ENCODE measurements at places on chromosomes 11 and 22.
A peak's percentile ranks its signal among the peaks of the same experiment; 100 is the strongest.

DNA sequence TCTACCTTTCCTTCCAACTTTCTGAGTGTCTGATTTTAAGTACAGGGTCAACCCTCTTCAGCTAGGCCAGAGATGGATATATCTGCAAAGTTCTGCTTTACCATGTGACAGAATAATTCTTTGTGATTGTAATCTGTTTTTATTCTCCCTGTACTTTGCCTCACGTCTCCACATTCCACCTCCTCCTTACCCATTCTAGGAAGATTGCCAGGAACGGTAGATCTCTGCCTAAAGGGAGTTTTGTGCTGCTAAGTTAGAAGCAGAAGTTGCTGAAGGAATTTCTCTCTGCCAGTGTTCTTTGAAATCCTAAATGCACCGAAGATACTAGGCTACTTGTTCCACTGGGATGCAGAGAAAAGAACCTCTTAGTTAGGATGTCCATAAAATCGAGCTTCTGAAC is 20.7 kb upstream of the FAM181B start:
- DNase-seq, result no peak

DNA sequence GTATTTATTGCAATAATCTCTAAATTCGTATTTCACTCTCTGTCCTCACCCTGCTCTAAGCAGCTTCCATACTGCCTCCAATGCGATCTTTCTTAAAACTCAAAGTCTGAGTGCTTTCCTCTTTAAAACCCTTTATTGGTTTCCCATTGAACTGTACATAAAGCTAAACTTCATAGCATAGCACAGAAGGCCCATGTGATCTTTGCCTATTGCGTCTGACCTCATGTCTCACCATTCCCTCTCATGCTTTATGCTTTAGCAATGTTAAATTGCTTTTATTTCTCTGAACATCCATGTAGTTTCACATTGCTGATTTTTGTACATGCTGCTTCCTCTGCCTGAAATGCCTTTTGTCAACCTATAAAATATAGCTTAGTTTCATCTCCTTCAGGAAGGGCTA is 28.4 kb downstream of the ZDHHC13 start:
- no peak for DNase-seq

GRCh38 chr11:108518581-108518980 is 20.4 kb upstream of the POGLUT3 start:
- no peak for DNase-seq

GRCh38 chr11:46979358-46979757 is 42.8 kb downstream of the CSTPP1 start:
- no peak for DNase-seq

DNA sequence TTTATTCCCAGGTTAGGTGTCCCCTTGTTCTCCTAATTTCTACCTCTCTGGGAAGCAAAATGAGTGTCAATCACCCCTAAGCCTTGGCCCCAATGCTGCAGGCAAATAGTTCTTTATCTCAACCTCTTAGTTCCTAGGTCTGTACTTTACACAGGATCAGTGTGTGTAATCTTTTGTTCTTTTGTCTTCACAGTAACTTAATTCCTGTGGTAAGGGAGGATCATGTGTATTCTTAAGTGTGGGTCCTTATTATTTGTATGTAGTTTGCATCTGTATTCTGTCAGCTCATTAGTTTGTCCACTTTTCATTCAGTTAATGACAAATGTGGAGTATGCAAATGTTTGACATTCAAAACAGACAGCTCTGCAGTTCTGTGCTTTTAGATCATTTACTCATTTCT is 166.7 kb downstream of the FAT3 start:
- no peak for DNase-seq

GRCh38 chr22:40330615-40331014 is 15.7 kb upstream of the ADSL start:
- no peak for DNase-seq

GRCh38 chr11:12525466-12526055 is 148.2 kb downstream of the PARVA start:
- no peak for DNase-seq

- DNase-seq, result no peak
Observed at GRCh38 chr11:102225689-102226568, 91.4 kb upstream of the BIRC3 start.

DNA sequence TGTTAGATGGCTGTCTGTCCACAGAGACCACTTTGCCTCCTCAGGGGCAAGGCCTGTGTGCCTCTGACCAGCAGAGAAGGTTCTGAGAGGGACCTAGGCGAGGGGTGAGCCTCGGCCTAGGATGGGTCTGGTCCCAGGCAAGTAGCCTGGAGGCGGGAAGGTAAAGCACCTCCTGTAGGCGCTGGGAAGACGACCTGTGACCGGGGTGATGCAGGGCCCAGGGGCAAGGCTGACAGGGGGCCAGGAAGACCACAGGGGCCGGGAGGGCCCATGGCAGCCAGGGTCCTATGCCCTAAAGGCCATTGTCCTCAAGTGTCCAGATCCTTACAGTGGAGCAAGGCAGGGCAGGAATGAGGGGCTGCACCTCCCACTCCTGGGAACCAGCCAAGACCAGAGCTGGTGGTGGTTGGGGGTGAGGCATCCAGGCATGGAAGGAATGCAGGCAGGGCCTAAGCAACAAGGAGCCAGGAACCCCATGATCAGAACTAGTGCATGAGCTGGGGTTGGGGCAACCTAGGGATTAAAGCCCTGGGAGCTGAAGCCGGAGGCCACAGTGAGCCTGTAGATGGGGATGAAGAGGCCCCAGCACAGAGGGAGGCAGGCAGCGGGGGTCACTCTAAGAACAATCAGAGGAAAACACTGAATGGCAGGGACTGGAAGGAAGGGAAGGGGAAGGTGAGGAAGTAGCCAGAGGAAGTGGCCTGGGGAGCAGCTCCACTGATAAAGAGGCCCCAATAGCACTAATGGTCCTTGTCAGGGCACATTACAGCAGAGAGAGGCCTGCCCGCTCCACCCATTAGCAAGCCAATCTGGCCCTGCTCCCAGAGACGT is 32.9 kb upstream of the KLHL35 start:
- no peak for DNase-seq

GRCh38 chr11:73393479-73394415 is 17.5 kb downstream of the RELT start:
- DNase-seq, result peak; percentile 35

- DNase-seq, result no peak
Observed at GRCh38 chr11:67435727-67436458, 1.6 kb downstream of the PTPRCAP start.

- no peak for DNase-seq
Observed at GRCh38 chr11:121391914-121392313, 60.2 kb upstream of the SORL1 start.

GRCh38 chr11:22491555-22492225 is 133.9 kb downstream of the FANCF start:
- peak; percentile 49 for DNase-seq

DNA sequence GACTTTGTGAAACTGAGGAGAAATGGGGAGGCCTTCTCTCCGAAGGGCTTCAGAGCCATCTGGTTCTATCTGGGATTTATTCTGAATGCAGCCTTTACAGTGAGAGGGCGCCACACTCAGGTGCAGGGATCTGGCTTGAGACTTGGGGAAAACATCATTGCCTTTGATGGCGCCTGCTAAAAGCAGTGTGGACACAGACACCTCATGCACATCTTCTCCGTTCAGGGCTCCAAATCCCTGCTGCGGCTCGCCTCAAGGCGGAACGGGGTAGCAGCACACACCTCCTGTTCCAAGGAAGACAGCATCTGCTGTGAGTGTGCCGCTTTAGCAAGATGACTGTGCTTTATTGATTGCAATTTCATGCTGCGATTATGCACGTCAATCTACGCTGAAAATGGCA is 37.1 kb upstream of the OLFML1 start:
- no peak for DNase-seq

- DNase-seq, result no peak
Observed at GRCh38 chr22:43537019-43537585, 125.3 kb downstream of the MPPED1 start.

- peak; percentile 83 for DNase-seq
Observed at GRCh38 chr11:116731097-116731761, 41.6 kb downstream of the BUD13 start.

- no peak for DNase-seq
Observed at GRCh38 chr11:120712014-120712413, 200.5 kb downstream of the GRIK4 start.

- no peak for DNase-seq
Observed at GRCh38 chr22:19815093-19815822, 39.4 kb downstream of the GNB1L start.

GRCh38 chr11:9143721-9144120 is 52.3 kb upstream of the SCUBE2 start:
- no peak for DNase-seq

DNA sequence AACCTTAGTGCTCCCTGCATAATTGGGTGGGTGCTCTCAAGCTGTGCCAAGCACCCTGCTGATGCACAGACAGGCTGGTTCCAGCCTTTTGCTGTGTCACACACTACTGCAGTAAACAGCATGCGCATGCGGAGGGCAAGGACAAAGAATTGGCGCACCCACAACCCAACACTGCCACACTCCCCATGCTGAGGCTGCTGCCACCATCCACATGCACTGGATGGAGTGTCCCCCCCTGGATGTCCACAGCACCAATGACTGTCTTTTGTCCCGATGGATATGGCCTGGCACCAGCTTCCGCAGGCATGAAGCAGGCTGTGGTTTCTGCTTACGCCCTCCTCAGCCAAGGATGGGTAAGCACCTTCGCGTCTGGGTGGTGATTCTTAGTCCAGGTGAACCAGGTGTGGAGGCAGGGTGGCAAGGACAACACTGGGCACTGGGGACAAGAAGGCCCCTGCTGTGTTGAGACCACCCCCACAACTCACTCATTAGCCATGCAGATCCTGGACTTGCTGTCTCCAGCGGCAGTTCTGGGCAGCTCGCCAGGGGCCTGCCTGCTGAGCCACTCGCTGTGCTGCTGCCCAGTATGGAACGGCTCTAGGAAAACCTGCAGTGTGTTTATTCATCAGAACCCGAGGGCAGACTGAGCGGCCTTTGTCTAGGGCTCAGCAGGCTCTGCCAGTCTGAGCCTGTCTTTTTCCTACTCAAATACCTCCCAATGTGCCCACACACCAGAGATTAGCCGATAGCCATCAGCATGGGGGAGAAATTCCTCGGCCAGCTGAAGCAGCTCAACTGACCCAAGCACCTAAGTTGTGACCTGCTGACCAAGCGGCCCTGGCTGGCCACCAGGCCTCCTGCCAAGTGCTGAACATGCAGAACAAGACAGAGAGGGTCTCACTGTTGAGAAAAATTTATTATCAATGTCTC is 8.2 kb upstream of the NAP1L4 start:
- peak; percentile 33 for DNase-seq

DNA sequence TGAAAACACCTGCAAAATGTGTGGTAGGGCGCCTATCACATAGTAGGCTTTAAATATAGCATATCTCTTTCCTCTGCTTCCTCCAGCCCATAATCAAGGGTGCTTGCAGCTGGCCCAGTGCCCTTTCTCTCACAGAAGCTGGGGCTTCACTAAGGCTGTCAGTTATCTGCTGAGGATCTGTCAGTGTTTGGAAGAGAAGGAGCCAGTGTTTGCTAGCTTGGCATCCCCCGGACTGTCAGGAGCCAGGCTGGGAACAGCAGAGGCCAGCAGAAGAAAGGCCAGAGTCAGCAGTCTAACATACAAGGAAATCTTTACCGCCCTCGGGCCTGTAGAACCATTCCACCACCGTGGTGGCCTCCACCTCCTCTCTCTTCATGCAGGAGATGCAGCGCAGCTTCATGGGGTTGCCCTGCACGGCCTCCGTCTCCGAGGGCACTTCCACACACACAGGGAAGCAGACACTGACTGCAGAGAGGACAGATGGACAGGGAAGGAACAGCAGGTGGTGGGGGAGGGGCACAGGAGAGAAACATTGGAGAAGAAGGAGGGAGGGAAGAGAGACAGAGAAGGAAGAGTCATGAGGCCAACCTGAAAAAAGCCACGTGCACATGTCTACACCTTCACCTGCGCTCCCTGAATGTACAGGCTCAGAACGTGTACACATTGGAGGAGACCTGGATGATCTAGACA is 9.0 kb downstream of the SCN3B start:
- no peak for DNase-seq

DNA sequence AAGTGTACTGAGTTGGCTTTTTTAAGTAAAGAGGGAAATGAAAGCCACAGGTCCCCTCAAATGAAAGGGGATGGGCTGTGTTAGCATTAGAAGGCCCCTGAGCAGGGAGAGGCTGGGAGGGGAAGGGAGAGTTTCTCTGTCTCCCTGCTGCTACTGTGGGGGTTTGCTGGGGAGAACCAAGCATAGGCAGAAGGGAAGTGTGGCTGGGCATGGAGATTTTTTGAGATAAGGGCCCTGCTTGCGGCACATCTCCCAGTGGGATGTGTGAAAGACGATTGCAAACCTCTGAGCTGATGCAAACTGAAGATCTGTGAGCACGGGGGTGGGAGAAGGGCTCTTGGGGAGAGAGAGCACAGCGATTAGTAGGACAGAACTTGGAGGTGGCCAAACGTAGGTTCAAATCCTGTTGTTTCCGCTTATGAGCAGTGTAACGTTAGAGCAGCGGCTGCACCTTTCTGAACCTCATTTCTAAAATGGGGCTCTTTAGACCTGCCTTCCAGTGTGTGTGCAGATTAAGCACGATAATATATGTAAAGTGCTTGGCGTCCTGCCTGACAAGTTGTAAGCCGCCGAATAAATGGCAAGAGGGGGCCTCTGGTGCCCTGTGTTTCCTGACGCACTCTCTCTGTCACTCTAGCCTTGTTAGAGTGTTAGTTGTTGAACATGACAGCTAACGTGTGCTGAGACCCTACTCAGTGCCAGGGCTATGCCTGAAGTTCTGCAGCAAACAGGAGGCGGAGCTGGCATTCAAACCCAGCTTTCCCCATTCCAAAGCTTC is 122.3 kb downstream of the GRIK4 start:
- no peak for DNase-seq

GRCh38 chr11:92123540-92123939 is 101.1 kb upstream of the FAT3 start:
- DNase-seq, result no peak

GRCh38 chr11:35814720-35815305 is 129.0 kb upstream of the LDLRAD3 start:
- DNase-seq, result no peak

- no peak for DNase-seq
Observed at GRCh38 chr11:117823946-117824420, 561 bp downstream of the FXYD2 start.

DNA sequence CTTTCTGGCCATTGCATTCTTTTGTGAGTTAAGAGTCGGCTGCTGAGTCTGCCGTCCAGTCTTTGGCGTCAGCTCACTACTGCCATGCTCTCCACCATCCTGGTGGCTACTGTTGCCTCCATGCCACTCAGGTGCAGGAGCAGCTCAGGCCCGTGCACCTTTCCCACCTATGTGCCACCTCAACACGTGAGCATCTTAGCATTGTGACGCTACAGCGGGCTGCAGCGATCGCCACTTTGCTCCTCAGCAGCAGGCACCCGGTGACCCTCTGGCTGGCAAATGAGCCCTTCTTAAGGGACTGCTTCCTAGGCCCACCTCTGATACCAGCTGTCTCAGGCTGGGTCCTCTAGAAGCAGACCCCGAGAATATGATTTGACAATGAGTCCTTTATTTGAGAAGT is 11.5 kb upstream of the KMT5B start:
- DNase-seq, result no peak

GRCh38 chr22:31400023-31400397 is 606 bp downstream of the DRG1 start:
- no peak for DNase-seq

DNA sequence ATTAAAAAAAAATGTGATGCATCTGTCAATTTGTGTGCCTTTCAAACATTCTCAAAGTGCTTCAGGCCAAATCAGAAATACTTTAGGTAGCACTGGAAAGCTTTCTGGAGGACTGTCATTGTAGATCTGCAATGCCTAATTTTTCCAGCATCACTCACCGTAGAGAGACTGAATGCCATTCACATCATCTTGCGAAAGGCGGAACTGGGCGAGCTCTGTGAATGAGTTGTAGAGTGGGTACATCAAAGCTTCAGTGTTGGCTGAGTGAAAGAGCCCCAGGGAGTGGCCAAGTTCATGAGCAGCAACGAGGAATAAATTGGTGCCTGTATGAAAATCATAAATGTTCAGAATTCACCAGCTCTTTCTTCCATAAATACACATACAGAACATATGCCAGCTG is 4.0 kb downstream of the MMP10 start:
- DNase-seq, result no peak

Data from NCI-H1417 (cell line).